ENCODE measurements at places on chromosomes 16 and 17.

GRCh38 chr17:82832881-82833475, 6.8 kb downstream of the ZNF750 start:
- ATAC-seq, result no peak

- peak; percentile 22 for ATAC-seq
Measured at GRCh38 chr17:45101546-45101882, 30.8 kb downstream of the PLCD3 start.

DNA sequence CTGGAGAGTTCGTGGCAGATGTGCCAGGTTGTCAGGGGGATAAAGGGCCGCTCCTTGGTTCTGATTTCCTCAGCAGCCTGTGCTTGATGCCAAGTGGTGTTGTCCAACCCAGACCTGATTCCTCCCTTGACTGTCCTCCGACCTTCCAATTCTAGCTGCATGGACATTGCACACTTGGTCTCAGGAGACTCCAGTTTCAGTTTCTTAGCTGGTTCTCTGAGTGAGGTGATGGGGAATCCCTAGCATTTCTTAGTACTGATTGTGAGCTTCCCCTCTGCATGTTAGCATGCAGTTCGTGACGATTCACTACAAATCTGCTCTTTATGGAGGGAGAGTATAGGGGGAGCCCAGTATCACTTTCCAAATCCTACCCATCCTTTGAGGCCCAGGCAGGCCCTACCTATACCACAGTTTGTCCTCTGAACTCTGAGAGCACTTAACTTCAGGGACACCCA, 12.4 kb upstream of the CCR7 start:
- no peak for ATAC-seq

GRCh38 chr16:2517954-2518605, 2.1 kb upstream of the AMDHD2 start:
- no peak for ATAC-seq

DNA sequence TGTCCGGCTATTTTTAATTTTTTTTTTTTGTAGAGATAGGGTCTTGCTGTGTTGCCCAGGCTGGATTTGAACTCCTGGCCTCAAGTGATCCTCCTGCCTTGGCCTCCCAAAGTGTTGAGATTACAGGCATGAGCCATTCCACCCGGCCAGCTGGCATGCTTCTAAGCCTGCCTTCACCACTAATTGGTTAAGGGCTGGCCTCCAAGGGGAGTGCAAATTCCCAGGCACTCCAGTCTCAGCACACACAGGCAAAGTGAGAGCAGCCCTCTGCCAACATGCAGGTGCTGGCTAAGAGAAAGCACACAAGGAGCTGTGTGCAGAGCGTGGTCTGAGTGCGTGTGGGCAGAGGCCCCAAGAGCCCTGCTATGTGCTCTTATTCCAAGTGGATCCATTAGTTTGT, 149.8 kb upstream of the HS3ST2 start:
- peak; percentile 15 for ATAC-seq

- no peak for ATAC-seq
Measured at GRCh38 chr16:53899431-53899830, 195.5 kb downstream of the FTO start.

GRCh38 chr17:47950448-47950847, 7.2 kb downstream of the PRR15L start:
- ATAC-seq, result no peak

DNA sequence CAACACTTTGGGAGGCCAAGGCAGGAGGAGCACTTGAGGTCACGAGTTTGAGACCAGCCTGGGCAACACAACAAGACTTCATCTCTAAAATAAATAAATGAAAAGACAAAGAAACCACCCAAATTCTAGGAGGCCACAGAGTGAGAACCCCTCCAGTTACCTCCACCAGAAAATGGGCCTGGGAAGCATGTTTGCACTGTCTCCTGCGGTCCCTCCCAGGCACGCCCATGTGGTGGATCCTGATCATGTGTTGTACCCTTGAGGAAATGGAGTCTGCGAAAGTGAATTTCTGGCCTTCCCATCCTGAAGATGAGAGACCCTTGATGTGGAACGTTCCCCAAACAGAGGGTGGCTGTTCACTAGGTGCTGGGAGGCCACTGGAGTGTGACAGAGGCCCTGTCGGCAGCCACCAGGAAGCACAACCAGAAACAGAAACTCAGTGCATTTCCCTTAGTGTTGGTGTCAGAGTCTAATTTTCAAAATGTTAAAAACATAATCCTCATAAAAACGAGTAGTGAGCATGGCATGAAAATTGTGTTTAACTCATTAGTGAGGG, 19.2 kb upstream of the USP22 start:
- no peak for ATAC-seq

GRCh38 chr17:31900877-31901276, 631 bp downstream of the UTP6 start:
- ATAC-seq, result peak; percentile 17

- no peak for ATAC-seq
Measured at GRCh38 chr16:2810651-2811050, 6.4 kb upstream of the PRSS21 start.

- ATAC-seq, result no peak
Measured at GRCh38 chr17:49547566-49547965, 28.1 kb upstream of the NXPH3 start.

GRCh38 chr16:1818204-1818872, 8.3 kb downstream of the HAGH start:
- ATAC-seq, result no peak

DNA sequence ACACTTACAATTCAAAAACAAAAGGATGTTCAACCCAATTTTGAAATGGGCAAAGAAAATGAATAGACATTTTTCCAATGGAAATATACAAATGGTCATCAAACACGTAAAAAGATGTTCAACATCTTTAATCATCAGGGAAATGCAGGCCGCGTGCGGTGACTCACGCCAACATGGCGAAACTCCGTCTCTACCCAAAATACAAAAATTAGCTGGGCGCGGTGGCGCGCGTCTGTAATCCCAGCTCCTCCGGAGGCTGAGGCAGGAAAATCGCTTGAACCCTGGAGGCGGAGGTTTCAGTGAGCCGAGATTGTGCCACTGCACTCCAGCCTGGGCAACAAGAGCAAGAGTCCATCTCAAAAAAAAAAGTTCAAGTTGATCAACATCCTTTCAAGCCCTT, 1.8 kb upstream of the CLUAP1 start:
- no peak for ATAC-seq

GRCh38 chr17:48605991-48606891, 1.5 kb upstream of the HOXB6 start:
- ATAC-seq, result no peak

GRCh38 chr17:76382351-76382802, 2.0 kb upstream of the SPHK1 start:
- no peak for ATAC-seq

GRCh38 chr17:71427801-71428200, 693.0 kb upstream of the SOX9 start:
- no peak for ATAC-seq

DNA sequence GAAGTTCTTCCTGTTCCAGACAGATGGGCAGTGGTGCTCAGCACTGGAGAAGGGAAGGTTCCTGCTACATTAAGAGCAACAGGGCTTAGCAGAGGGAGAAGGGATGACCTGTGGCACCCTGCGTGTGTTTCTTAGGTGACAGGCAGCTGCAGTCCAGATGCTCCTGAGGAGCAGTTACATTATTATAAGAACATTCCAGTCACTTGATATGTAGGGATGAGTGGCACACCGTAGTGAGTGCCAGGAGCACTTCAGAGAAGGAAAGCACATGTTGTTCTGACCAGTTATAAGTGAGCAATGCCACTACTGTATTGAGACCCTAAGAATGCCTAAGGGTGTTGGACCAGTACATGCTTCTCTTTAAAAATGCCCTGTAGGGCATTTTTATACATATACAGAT, 39.9 kb upstream of the MRC2 start:
- no peak for ATAC-seq

- ATAC-seq, result no peak
Measured at GRCh38 chr17:79046916-79047280, 22.9 kb downstream of the C1QTNF1 start.

- ATAC-seq, result no peak
Measured at GRCh38 chr16:50812876-50813466, 71.1 kb downstream of the CYLD start.

DNA sequence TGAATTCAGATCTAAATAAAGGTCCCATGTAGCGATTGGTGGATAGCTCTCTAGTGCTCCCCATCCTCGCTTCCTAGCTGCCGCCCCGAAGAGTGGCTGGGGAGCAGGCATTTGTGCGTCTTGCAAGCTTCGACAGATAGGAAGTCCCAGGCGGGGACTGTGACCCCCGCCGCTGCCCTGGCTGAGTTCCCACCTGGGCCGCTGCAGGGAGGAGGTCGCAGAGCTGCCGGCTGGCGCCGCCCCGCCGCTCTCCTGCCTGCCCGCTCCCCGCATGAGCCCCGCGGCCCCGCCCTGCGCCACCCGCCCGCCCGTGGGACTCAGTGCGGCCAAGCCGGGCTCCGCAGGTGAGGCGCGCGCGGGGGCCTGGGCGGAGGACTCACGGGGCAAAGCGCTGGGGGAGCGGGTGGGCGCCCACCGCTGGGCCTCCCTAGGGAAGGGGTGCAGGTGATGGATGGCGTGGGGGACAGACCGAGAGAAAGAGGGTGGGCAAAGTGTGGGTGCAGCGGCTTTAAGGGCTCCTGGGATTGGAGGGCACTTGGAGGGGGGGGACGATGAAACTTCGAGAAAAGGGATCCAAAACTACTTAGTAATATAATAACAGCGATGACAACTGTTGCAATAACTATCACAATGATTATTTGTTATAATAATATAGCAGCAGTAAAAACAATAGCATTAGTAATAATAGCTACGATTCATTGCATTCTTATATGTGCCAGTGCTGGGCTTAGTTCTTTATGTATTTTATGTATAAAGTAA, at the start of gene OTOA:
Gene OTOA, plus strand, starts transcription at position 80 of the 759 bp plus-strand sequence. CDS start 14,547 bp downstream, outside the sequence.
- peak; percentile 57 for ATAC-seq

- ATAC-seq, result no peak
Measured at GRCh38 chr17:79451167-79451566, 159.7 kb downstream of the RBFOX3 start.

DNA sequence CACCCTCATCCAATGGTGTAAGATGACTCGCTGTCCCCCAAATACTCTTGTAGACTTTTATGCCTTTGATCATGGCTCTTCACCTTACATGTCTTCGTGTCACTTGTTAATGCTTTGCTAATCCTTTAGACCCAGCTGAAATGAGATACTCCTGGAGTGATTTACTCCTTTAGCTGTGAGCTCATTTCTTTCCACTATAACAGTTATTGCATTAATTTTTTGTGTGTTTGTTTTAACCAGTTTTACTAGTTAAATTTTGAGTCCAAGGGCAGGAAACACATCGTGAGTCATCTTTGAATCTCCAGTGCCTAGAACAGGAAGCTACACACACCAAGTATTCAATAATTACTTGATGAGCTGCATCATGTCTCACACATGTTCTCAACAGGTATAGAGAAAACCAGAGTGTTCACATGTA, 6.5 kb upstream of the CTCF start:
- ATAC-seq, result peak; percentile 88

GRCh38 chr17:3888343-3889171, 4.3 kb downstream of the CAMKK1 start:
- ATAC-seq, result peak; percentile 62

DNA sequence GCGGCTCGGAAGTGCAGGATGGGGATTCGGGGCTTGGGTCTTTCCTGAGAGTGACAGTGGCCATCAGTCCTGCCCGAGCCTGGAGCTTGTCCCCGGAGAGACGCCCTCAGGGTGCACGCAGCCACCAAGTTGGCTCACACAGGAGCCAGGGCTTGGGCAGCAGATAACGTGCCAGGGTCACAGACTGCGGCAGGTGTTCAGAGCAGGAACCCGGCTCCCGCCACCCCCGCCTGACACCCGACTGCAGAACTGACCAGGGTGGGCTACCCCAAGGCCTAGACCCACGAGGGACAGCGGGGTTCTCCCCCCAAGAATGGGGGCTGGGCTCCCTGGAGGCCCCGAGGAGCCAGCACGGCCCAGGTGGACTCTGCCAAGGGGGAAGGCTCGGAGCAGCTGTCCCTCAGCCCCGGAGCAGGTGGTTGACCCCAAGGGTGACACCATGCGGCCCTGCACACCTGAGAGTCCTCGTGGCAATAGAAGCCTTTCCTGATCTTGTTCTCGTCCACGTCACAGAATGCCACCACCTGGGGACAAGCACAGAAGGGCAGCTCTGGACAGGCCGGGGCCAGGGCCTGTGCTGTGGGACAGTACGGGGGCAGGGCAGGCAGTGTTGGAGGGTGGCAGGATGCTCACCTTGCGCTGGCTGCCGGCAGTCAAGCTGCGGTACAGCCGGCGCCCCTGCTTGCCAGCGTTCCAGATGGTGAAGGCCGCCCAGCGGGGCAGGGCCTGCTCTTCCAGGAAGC, 117.1 kb upstream of the ZNF750 start:
- peak; percentile 14 for ATAC-seq

- peak; percentile 81 for ATAC-seq
Measured at GRCh38 chr16:50368410-50369132, at the start of gene BRD7. BRD7 (minus strand) TSS chr16:50368988; CDS start chr16:50368774, 214 bp downstream.

- ATAC-seq, result no peak
Measured at GRCh38 chr17:30219833-30220232, 15.7 kb downstream of the SLC6A4 start.

DNA sequence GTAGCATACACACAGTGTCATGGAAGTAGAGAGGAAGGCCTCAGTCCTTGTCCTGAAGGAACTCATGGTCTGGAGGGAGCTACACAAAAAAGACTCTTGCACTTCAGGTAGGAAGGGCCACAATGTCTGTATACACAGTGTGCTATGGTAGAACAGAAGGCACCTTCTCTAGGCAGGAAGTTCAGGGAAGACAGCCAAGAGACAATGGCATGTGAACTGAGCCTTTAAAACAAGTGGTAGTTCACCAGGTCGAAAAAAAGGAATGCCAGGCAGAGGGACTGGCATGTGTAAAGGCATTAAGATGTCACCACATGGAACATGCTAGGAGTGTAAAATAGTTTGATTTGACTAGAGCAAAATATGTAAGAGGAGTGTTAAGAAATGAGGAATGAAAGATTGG, 9.7 kb downstream of the GNAO1 start:
- ATAC-seq, result no peak

DNA sequence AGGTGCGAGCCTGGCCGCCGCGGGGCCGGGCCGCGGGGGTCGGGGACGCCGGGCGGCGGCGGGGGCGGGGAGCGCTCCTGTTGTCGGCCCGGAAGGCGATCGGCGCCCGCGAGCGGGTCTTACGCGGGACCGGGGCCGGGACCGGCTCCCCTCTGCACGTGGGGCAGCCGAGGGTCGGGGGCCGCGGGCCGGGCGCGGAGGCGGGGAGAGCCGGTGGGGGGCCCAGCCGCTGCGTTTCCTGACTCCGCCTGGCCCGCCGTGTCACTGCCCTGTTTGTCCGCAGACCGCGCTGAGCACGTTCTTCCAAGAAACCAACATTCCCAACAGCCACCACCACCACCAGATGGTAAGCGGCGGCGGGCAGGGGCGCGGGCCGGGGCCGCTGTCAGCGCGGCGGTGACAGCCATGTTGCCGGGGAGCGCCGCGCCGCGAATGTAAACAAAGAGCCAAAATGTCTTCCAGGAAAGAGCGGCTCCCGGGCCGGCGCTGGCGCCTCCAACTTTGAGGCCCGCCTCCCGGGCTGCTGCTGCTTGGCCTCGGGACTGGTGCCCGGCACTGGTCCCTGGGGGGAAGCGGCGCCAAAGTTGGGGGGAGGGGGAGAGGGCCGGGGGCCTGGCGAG, 586 bp downstream of the UBALD2 start:
- ATAC-seq, result no peak
